ENCODE measurements at places on chromosomes 7 and 10.

DNA sequence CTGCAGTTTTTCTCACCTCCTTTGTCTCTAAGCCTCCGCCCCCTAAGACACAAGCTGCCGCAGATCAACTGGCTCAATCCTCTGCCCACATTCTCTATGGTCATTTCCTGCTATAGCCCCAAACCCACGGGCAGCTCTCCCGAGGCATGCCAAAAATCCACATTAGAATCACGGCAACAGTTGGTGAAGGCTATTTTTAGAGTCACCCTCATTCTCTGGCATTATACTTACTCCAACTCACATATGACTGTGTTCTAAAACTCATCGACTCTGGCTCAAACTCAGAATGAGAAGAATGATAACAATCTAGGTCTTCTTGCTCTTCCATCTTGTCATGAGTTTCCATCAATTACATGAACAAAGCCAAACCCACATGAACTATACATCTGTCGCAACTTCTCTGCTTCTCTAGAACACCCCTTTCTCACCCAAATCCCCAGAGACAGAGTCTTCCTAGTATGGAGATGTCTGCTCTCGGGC lies 10.9 kb upstream of the KIAA1549 start:
- no peak for DNase-seq

DNA sequence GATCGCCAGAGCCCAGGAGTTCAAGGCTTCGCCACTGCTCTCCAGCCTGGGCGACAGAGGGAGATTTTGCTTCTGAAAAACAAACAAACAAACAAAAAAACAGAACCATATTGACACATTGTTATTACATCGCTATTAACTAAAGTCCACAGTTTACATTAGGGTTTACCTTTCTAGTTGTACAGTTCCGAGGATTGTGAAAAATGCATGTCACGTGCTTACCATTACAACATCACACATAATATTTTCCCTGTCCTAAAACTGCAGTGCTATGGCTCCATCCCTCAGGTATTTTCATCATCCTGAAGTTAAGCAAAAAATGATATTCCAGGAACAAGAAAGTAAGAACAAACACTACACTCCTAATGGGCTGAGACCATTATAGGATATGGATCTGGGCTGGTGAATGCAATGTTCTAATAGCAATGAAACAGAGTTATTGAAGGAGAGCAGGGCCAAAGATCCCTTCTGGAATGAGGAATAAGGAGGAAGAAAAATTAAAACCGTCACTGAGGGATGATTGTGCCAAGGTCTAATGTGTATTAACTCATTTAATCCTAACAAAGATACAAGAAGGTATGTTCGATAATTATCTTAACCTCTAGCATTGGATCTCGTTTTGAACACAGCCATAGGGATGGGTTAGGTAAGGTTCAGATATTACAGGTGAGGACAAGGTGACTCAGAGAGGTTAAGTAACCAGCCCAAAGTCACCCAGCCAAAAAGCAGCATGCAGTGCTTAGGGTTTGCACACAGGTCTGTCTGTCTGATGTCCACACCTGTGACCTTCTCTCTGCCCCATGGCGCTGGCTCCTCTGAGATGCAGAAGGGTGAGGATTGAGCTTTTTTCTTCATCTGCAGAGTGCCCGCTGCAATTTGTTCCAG lies 14.0 kb upstream of the CUX1 start:
- no peak for DNase-seq

GRCh38 chr7:2722591-2722990 lies 34.6 kb downstream of the AMZ1 start:
- DNase-seq, result no peak

GRCh38 chr7:5690931-5691473 lies 90.5 kb downstream of the RNF216 start:
- DNase-seq, result no peak

GRCh38 chr10:88383276-88383675 lies 199.8 kb downstream of the RNLS start:
- no peak for DNase-seq

- DNase-seq, result no peak
These were observed 40.2 kb upstream of the TUBB8 start for GRCh38 chr10:89248-89647.

DNA sequence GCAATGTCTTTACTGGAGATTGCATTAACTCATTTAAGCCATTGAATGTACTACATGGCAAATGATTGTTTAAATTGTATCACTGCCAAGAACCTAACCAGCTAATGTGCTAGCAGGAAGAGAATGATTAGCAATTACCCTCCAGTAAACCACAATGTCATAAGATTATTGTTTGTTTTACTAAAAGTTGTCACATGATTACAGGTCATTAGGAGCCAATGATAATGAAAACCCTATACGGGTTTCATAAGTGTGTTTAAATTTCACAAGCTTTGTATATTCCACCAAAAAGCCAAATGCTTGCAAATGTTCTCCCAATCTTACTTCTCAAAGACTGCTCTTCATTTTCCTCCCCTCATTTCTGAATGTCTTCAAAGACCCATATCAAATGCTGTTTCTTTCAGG lies 76.5 kb upstream of the PPP1R3C start:
- DNase-seq, result no peak

DNA sequence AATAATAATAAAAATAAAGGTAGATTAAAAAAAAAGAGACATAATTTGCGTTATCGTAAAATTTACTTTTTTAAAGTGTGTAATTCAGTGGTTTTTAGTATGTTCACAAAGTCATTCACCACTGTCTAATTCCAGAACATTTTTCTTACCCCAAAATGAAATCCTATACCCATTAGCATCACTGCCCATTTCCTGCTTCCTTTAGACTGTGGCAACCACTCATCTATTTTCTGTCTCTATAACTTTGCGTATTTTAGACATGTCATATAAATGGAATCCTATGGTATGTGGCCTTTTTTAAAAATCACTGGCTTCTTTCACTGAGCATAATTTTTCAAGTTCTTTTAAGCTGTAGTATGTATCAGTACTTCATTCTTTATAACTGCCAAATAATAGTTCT lies 53.6 kb downstream of the KAT6B start:
- DNase-seq, result no peak

GRCh38 chr7:133941496-133941895 lies 185.6 kb upstream of the LRGUK start:
- peak; percentile 47 for DNase-seq

- DNase-seq, result no peak
These were observed 56.5 kb upstream of the EFCAB10 start for GRCh38 chr7:105637755-105638154.

DNA sequence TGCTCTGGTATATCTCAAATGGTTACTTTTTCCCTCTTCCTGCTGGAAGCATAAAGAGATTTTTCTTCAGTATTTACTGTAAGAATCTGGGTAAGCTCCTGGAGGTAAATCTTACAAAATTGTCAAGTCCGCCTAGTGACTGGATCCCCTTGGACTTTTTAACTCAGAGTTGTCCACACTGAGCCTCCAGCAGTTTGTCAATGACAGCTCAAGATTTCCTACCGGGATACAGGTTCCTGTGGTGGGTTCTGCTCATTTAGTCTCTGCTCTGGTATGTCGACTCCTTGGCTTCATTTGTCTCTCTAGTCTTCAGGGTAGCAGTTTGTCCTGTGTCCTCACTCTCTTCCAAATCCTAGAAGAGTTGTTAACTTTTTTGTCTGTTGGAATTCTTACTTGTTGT lies 27.0 kb downstream of the GPR37 start:
- no peak for DNase-seq

DNA sequence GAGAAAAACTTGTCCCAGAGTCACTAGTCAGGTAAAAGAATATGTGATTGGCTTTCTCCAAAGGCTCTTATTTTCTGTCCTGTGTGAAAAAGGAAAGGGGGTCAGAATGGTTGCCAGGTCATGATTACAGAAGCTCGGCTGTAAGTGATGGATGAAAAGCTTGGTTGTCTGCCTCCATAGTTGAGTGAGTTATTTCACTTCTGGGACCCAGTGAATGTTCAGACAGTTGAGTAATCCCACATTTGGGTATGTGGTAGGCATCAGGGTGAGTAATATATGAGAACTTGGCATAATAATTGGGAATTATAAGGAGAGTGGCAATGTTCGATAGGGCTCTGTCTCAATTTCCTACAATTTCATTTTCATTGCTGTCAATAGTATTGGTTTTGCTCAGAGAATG lies 72.5 kb downstream of the BBS9 start:
- no peak for DNase-seq

- DNase-seq, result no peak
These were observed 186.2 kb upstream of the FAM3C start for GRCh38 chr7:121582258-121582657.

DNA sequence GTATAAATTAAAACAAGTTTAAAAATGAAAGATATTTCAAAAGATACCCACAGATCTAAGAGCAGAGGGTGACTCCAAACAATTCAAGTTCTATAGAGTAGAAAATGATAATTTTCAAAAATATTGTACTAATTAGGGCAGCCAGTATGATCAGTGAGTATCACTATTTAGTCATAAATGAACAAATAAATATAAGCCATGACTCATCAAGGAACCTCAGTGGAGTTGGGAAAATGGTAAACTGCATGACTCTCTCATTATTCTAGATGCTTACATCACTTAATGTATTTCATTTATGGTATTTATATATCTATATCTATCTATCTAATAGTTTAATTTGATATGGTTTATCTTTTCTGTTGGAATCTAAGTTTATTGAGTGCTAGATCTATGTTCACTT lies 94.3 kb downstream of the THSD7A start:
- no peak for DNase-seq

DNA sequence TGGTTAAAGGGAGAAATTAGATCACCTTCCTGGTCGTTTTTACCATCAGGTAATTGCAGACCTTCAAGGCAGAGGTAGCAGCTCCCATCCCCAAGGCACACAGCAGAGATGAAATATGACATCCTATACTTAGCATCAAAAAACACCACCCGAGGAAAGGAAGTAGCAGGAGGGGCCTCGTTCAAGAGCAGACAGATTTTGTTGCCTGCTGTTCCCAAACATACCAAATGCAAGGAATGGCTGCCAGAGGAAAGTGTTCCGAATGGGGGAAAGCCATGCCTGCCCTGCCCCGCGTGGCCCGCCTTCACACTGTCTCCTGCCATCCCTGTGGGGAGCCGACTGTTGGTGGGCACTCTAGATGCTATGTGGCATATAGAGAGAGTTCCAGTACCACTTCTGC lies 18.0 kb downstream of the FKBP6 start:
- DNase-seq, result no peak

DNA sequence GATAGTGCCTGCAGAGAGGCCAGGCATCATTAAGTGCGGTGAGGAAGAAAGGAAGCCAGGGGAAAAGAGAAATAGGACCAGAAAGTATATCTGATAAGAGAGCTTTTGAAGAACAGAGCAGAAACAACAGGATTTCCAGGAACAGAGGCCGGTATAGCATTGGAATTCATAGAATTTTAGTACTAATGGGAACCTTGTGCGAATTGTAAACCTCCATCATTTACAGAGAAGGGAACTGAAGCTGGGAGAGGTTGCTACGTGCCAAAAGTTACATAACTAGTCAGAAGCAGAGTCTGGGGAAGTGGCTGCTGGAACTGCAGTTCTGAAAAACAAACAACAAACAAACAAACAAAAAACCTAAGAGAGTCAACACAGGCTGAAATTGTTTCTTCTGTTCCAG lies 5.4 kb upstream of the ZMYND11 start:
- DNase-seq, result no peak

DNA sequence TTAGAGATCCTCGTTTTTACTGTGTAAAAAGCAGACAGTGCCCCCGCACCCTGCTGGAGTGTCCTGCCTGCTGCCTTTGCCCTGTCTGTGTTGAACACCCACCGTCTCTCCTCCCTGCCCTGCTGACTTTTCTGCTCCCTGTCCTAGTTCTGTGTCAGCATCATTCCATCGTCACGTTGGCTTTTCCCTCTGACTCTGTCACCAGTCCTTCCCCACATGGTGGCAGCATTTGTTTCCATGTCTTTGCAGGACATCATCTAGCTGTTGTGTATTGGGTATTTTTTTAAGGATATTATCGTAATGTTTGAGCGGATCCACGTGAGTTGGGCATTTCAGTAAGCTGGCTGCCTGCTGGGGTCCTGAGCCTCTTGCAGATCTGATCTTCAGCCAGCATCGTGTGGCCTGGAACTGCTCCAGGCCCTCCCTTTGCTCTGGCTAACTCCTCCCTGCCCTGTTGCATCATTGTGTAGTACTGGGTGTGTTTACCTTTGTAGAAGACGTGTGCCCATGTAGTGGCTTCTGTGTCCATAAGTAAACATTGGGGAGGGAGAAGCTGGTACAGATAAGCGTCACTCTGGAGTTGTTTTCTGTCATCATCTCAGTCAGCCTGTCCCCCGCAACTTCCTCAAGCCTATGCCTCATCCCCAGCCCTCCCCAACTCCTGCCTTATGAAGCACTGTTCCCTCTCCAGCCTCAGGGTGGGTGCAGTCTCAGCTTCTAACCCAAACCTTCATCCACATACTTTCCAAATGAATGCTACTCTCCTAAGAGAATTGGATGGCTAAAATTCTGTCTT lies 44.3 kb downstream of the TRRAP start:
- no peak for DNase-seq

DNA sequence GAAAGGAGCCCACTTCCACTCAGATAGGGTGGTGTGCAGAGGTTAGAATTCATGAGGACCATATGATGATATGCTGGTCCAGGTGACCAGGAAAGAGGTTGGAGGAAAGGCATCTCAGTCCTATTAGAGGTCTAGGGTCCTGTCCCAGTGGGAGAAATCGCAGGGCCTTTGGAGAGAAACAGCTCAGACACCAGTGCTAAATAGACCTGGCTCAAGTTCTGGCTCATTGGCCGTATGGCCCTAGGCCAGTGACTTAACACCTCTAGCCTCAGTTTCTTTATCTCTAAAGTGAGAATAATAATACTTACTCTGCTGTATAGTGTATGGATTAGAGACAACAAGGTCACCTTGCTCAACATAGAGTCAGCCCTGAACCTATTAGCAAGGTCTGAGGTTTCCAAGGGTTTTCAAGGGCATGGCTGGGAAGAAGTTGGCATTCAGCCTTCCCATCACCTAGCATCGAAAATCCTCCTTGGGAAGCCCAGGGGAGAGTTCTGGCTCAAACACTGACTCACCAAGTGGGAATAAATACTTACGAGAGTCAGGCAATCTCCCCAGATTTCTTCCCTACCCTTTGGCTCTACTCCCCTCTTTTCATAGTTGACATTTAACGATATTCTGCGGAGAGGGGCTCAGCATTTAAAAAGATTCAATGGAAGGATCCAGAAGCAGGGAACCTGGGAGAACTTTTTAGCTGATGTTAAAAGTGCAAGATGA lies 473.1 kb upstream of the PODXL start:
- DNase-seq, result no peak

DNA sequence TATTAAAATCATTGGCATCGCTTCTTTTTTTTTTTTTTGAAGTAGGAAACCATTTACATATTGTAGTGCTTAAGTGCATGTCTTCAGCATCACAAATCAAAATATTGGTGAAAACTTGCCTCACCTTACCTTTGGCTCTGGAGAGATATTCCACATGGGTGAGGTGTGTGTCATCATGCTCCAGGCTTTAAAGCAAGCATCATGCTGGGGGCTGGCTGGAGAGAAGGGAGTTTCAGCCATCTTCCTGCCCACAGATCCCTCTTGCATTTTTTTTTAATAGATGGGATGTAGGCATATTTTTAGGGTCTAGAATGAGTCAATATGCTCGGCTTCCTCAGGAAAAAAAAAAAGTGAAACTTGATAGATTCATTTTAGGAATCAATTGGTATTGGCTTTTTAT lies 2.3 kb upstream of the INSYN2A start:
- DNase-seq, result no peak
